Activated T-helper 1 cell treated with Interleukin-2 at 50 U/mL for 16 hours (primary cell): ENCODE measurements at places on chromosomes 12 and 14.

DNA sequence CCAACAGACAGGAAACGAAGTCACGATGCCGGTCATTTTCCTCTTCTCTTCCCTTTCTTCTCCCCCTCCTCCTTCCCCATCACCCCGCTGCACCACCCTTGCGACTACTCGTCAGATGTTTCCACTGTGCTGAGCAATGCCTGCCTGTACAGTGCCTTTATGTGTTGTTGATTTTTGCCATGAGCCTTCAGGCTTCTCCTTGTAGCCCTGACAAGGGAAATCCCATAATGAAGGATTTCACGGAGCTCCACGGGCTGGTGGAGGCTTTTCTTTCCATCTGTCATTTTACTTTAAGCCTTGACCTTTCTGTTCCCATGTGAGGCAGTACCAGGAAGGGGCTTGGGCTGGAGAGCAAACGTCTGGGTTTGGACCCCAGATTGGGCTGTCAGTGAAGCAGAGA, 28.7 kb upstream of the CCND2 start:
- DNase-seq, result no peak

- no peak for DNase-seq
Measured at GRCh38 chr12:112239020-112239419, 113.7 kb downstream of the TRAFD1 start.

- DNase-seq, result no peak
Measured at GRCh38 chr12:50508970-50509663, 4.3 kb downstream of the DIP2B start.

DNA sequence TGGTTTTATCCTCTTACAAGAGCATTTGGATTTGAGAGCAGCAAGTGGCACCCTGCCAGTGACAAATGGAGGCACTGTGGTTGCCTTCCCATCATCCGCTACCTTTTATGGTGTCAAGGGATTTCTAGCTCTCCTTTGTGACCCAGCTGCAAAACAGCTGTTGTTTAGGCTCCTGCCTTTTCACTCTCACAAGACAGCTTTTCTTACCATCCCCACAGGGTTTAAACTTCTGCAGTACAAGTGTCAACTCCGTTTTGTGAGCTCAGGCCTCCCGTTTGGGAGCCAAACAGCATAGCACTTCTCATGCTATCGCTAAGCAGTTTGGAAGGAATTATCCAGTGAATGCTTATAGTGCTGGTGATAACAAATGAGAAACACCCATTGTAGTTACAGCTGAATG, 331.4 kb downstream of the TMTC2 start:
- DNase-seq, result no peak

GRCh38 chr14:40656311-40656710, 950.4 kb upstream of the LRFN5 start:
- no peak for DNase-seq

DNA sequence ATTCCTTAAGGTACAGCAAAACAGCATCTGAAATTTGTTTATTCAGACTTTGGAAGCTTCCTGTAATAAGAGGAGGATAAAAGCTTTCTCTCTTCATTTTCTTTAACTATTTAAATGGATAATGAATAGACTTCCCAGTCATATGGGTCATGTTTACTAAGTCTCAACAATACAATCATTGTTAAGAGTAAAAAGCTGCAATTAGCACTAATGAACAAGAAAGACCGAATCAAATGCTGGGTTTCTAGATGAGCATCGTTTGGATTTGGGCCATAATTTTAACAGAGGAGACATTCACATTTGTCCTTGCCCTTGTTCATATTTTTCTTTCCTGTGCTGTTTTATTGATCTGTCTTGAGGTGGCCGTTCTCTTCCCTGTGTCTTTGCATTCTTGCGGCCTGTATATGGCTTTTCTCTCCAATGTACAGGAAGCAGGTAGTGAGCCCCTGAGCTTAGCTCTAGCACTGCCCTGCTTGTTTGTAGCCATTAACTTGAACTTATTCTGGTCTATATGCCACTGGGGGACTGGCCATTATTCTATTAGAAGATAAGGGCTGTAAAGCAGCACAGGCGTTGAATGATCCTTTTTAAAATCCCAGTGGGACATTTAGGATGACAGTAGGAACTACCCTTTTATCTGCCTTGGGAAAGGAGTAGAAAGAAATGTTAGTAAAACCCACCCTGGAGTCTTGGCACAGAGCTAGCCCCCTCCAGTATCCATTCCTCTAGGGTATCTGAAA, 34.6 kb downstream of the ABHD12B start:
- DNase-seq, result no peak

GRCh38 chr12:7693793-7694192, 1.8 kb downstream of the GDF3 start:
- DNase-seq, result no peak

- no peak for DNase-seq
Measured at GRCh38 chr12:128980623-128981022, 127.3 kb downstream of the GLT1D1 start.

- no peak for DNase-seq
Measured at GRCh38 chr12:104822941-104823340, 135.1 kb downstream of the SLC41A2 start.

- DNase-seq, result no peak
Measured at GRCh38 chr14:89201645-89202044, 215.4 kb downstream of the FOXN3 start.
